Colonic mucosa (tissue), 4 donors: ENCODE measurements at places on chromosomes 4 and X.

DNA sequence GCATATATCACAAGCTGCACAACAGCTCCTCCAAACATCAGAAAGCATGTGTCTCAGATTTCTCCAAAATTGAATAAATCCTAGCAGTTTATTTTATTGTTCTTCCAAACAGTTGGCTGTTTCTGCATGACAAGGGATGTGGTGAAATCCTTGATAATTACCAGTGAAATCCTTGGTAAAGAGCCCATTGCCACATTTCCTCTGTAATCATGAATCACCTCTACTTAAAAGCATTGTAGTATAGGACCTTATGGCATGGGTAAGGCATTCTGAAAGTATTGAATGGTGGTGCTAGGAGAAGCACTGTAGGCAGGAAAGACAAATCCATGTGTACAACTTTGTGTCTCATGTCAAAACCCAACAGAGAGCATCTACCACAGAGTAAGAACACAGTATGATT lies 135.8 kb upstream of the NDST3 start:
- DNase-seq = no peak

DNA sequence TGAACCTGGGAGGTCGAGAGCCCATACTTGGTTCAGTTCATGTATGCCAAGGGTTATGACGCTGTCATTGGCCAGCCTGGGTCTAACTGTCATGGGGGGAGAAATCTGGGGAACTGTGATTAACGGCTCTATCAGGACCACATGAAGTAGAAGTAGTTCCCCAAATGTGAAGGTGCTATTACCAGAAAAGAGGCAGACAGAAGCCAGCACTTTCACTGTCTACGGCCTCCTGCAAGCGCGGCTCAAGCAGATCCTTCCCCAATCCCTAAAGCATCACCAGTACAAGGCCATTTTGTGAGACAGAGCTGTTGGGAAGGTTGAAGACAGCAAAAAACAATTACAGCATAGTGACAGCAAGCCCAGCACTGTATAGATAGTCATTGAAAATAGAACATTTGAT lies 37.5 kb downstream of the HOPX start:
- no peak for DNase-seq

- DNase-seq = no peak
Observed at GRCh38 chr4:172173206-172173605, 360.0 kb downstream of the GALNTL6 start.

DNA sequence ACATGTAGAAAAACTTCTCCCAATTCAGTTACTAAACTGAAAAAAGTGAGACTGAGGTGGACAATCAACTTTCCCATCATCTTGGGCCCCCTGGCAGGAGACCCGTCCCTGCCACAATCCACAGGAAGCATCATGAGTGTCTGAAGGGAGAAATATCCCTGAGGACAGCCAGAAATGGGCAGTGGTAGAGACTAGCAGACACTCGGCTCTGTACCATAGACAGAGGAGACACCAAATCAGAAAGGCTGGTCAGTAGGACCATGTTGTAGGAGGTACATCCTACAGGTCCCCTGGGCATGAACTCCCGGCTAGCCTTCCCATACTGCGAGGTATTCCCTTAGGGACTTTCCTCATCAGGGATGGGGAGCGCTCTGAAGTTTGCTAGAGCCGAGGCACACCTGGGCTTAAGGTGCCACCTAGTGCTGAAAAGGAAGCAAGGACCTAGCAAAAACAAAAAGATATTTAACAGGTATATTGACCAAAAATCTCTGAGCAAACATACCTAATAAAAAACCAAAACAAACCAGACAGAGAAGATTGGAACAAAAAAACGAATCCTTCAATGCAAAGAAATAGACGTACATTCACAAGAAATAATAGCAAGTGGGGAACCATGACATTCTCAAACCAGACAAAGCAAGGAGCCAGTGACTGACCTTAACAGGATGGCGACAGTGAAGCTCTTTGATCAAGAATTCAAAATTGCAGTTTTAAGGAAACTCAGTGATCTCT lies 55.6 kb downstream of the HAUS3 start:
- no peak for DNase-seq

GRCh38 chr4:149889991-149890390 lies 74.3 kb upstream of the IQCM start:
- DNase-seq = no peak

- DNase-seq = no peak
Observed at GRCh38 chr4:116639070-116639577, 446.3 kb downstream of the TRAM1L1 start.

GRCh38 chr4:17846266-17846665 lies 35.5 kb downstream of the NCAPG start:
- DNase-seq = no peak

GRCh38 chr4:1170976-1171310 lies 1.4 kb downstream of the SPON2 start:
- DNase-seq = no peak

DNA sequence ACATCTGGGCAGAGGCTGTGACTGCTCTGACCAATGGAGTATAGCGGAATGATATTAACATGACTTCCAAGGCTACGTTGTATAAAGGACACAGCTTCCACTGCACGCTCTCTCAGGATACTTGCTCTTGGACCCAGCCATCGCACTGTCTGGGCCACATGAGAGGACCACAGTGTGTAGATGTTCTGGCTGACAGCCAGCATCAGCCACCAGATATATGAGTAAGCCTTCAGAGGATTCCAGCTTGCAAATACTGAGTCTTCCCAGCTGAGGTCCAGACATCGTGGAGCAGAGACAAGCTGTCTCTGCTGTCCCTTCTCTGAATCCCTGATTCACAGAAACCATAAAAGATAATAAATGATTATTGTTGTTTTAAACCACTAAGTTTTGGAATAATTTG lies 146.8 kb upstream of the USP9X start:
- DNase-seq = no peak

- no peak for DNase-seq
Observed at GRCh38 chr4:20028645-20029044, 223.1 kb upstream of the SLIT2 start.

DNA sequence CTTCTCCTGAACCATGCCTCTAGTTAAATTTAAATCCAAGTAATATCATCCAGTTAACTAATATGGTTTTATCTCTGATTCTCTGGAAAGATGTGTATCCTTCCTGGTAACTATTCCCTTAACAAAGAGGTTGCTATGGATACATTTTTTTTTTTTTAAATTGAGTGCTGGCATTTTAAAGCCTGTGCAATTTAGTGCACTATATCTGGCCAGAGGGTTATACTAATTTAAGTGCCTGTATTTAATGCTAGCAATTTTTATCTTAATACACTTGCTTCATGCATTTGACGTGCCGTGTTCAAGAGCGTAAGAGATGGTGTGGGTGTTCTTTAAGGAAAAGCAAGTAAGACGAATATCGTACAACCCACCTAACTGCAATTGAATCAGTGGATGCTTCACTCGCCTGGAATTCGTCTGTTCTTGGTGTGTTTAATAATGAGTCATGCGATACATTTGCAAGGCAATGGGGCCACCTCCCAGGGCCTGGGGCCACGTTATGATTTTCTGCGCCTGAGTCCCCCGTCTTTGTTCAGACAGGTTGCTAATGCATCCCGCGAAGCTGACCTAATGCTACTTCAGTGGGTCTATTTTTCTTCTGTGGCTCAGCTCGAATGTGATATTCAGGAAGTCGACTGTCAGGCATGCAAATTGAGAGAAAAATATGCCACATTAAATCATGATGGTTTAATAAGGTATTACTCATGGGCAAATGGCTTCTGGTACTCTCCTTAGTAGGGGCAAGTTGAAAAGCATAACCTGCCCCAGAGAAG lies 14.2 kb upstream of the MID1 start:
- no peak for DNase-seq

DNA sequence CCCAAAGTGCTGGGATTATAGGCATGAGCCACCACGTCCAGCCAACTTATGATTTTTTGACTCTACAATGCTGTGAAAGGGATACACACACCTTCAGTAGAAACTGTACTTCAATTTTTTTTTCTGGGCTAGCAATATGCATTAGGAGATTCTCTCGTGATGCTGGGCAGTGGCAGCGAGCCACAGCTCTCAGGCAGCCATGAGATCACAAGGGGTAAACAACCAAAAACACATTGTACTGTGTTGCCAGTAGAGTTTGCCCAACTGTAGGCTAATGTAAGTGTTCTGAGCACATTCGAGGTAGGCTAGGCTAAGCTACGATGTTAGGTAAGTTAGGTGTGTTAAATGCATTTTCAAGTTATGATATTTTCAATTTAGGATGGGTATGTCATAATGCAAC lies 25.7 kb downstream of the RAB33A start:
- no peak for DNase-seq

- DNase-seq = no peak
Observed at GRCh38 chr4:154506253-154506652, 14.7 kb upstream of the DCHS2 start.

DNA sequence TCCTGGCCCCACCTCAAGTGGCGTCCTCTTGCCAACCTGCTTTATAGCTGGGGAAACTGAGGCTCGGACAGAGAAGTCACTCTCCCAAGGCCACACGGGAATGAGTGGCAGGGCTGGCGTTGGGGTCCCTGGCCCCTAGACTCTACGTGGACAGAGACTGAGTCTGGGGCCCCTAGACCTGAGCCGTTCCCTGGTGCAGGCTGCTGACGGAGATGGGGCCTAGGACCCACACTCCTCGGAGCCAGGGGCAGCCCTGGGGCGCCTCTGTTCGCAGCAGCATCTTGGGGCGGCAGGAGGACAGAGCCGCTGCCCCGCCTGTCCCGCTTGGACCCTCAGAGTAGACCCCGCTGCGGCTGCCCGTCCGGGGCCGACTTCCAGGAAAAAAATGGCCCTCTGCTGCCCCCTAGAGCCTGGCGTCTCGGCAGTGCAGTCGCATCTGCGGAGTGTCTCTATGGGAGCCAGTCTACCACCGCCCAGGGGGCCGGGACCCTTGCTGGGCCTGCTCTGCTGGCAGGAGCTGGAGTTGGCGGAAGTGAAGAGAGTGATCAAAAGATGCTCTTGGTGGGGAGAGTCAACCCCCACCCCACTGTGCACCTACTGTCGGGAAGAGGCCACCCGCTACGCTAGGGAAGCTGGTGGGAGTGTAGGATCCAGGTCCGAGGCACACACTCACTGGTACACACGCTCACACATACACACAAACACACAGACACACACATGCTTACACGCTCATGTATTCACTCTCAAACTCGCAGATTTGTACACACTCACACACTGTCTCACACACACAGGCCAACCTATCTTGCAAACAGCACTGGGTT lies 220.1 kb downstream of the AFAP1 start:
- DNase-seq = peak; percentile 56

- DNase-seq = peak; percentile 26
Observed at GRCh38 chr4:3765271-3766035, 732 bp upstream of the ADRA2C start.

- no peak for DNase-seq
Observed at GRCh38 chr4:8009097-8009496, 69.4 kb upstream of the AFAP1 start.

DNA sequence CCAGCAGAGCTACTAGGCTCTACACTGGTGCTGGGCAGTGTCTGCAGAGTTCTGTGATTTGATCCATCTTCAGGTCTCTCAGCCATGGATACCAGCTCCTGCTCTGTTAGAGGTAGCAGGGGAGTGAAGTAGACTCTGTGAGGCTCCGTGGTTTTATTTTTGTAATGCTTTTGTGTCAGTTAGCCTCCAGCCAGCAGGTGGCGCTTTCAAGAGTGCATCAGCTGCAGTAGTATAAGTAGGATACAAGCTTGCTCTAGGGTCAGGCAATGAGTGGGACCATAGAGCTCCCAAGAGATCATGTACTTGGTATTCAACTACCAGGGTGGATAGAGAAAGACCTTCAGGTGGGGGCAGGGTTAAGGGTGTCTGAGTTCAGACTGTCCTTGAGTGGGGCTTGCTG lies 362.5 kb upstream of the TRAM1L1 start:
- DNase-seq = peak; percentile 24

GRCh38 chrX:136453771-136454170 lies 34.0 kb upstream of the BRS3 start:
- no peak for DNase-seq

DNA sequence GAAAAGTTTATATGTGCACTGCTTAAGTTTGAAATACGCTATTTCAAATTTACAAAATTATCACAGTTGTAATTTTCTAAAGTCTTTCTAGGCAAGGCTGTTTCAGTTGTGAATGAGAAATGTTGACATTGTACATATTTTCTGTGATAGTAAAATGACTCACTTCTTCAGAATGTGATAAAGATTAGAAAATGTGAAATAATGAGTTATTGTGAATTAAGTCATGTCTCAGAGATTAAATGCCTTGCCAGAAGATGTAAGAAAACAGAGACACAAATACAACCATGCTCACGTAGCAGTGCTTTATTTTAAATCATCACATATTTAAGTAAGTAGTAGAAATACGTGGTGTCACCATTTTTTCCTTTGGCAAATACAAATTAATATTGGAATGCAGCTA lies 768 bp downstream of the CLCN4 start:
- DNase-seq = no peak

GRCh38 chr4:113584407-113585150 lies 177.0 kb downstream of the CAMK2D start:
- no peak for DNase-seq
